Dermis blood vessel endothelial cell (primary cell): ENCODE measurements at places on chromosomes 1 and 21. TPM values are rescaled to one million over a fixed set of nuclear protein-coding genes. Genes with fewer than 3 reads are reported as not detected.
A peak's percentile ranks its signal among the peaks of the same experiment; 100 is the strongest.

The ATP1A4 gene
- not detected in 2 replicates for total RNA-seq

- peak; percentile 100 for DNase-seq
These were observed 7.3 kb downstream of the F11R start for GRCh38 chr1:161013488-161014230.

The SASS6 gene
- total RNA-seq = 3.2 and 5.9 TPM in 2 replicates

The ERG gene
- 88.8 and 98.8 TPM in 2 replicates for total RNA-seq

DNA sequence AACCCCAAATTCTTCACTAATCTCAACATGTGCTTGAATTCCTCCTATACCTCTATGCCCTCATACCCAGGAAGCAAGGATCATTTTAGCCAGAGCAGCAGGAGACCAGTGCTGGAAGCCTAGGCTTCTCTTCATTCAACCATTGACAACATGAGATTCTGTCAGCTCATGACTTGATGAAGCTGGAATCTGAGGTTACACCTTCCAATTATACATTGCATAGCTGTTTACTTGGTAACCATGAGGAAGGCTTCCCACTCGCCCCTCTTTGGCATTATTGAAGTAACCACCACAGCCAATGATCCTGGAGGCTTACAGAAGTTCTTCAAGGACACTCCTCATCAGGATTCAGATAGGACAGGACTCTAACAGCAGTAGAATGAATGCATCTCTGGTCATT, 160.3 kb downstream of the TPR start:
- DNase-seq = no peak

DNA sequence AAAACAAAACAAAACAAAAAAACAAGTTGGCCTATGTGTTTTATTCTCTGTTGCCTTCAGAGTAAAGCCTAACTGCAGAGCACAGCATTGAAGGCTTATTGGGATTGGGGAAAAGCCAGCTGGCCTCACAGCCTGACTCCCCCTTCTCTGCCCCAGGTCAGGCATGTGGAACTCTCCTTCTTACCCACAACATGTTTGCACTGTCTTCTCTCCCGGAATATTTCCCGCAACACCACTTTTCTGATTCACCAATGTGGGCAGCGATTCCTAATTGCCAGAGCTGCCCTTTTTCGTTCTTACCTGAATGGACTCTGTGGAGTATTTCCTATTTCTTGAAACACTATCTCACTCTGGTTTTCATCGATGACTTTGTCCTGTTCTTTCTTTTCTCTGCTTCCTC, 2.8 kb upstream of the TARBP1 start:
- no peak for DNase-seq

The YY1AP1 gene
- total RNA-seq = 44.9 and 66.9 TPM in 2 replicates

DNA sequence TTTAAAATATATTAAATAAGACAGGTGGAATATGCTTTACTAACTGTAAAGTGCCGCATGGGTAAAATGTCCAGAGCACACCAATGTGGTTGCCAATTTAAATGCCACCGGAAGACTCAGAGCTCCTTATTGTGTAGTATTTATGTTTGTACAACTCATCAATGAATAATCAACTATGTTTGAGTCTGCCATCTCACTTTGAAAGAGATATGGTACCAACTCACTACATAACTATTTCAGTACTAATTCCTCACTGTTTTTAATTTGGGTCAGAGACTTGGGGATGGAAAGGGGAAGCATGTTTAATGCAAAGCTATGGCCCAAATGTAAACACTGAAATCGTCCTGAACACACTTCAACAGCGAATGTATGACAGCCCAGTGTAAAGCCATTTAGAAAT, 144.8 kb downstream of the NR5A2 start:
- DNase-seq = no peak

DNA sequence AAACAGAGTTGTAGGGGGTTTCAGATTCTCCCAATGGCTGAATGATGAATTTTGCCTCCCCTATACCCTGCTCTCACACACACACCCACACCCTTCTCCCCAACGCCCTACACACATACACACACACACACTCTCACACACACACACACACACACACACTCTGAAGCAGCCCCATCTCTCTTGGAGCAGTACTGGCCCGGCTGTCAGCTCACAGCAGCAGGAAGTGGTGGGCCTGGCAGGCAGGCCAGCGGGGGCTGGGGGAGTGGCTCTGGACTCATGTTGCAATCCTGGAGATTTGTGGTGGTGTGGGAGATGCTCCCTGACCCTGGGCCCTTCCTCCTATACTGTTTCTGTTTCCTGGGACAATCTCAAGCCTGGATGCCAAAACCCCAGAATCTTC, 2.2 kb downstream of the IKBKE start:
- DNase-seq = peak; percentile 44

- DNase-seq = no peak
These were observed 5.5 kb downstream of the RCAN1 start for GRCh38 chr21:34609244-34609932.

DNA sequence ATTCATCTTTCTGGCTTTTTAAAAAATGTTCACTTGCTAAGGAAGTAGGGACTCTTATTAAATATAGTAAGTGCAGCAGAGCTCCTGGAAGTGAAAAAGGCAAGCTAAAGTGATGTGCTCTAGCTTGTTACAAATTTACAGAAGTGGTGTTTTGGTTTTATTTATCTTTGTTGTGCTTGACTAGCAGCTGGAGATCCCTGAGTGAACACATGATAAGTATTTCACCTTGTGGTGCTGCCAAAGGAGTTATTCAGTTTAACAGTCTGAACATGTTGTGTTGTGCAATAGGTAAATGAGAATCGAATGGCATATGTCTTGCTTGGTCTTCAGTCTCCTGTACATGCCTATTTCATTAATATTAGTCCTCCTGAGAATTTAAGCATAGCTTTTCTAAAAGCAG, 315.7 kb downstream of the TPR start:
- DNase-seq = no peak

The SZRD1 gene
- total RNA-seq = 23.5 and 48.7 TPM in 2 replicates

DNA sequence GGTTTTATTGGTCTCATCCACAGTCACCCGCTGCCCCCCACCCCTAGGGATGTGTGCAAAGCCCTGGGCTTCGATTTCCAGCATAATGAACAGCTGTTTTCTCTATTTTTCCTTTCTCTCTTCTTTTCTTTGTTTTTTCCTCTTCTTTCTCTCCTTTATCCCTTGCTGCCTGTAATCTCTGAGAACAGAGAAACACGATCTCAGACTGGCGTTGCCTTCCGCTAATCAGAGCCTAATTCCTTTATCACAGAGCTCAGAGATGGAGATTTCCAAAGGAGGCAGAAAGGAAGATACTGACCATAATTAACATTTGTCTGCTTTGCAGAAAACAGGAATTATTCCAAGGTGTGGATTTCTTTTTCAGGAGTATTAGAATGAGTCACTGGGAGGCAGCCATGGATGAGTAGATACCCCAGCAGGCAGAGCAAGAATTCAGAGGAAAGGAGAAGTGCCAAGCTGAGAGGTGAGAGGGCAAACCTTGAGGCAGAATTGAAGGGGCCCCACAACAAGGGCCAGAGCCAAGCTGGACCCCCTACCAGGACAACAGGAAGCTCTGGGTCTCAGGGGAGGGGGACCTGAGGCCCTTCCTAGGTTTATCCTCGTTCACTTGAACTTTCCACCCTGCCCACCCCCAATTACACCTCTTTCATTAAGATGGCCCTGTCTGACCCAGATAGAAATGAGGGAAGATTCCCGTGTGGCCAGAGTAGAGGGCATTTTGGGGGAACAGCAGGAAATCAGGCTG, 33.3 kb downstream of the MATN1 start:
- DNase-seq = no peak

DNA sequence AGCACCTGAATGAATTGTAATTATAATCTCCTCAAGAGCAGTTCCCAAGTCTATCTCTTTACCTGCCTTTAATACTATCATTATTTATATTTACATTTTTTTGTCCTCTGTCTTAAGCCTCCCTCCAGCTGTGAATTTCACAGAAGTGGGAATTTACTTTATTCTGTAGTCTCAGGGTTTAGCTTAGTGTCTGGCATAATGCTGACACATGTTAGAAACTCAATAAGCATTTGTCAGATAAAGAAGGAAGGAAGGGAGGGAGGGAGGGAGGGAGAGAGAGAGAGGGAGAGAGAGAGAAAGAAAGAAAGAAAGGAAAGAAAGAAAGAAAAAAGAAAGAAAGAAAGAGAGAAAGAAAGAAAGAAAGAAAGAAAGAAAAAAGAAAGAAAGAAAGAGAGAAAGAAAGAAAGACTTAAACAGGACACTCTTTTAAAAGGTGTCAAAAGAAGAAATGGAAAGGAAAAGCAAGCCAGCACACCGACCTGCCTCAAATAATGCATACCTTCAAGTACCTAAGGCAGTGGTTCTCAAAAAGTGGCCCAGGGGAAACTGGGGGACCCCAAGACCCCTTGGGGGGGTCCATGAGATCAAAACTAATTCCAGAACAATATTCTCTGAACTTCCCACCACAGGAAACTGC, 1.8 kb upstream of the PGLYRP4 start:
- DNase-seq = no peak

- no peak for DNase-seq
These were observed 285.5 kb downstream of the LRRC40 start for GRCh38 chr1:69919922-69920273.

GRCh38 chr1:32180186-32181060, 948 bp downstream of the TXLNA start:
- DNase-seq = peak; percentile 56

- DNase-seq = no peak
These were observed 11.9 kb upstream of the VAV3 start for GRCh38 chr1:107976836-107977235.

GRCh38 chr1:174406421-174406820, 41.3 kb upstream of the GPR52 start:
- no peak for DNase-seq

GRCh38 chr1:60762176-60762575, 320.2 kb upstream of the NFIA start:
- peak; percentile 70 for DNase-seq

GRCh38 chr1:109040627-109040988, 1.3 kb downstream of the WDR47 start:
- DNase-seq = no peak

GRCh38 chr1:37926038-37926924, 20.6 kb downstream of the INPP5B start:
- DNase-seq = no peak

The NHLH2 gene
- total RNA-seq = not detected in 2 replicates

DNA sequence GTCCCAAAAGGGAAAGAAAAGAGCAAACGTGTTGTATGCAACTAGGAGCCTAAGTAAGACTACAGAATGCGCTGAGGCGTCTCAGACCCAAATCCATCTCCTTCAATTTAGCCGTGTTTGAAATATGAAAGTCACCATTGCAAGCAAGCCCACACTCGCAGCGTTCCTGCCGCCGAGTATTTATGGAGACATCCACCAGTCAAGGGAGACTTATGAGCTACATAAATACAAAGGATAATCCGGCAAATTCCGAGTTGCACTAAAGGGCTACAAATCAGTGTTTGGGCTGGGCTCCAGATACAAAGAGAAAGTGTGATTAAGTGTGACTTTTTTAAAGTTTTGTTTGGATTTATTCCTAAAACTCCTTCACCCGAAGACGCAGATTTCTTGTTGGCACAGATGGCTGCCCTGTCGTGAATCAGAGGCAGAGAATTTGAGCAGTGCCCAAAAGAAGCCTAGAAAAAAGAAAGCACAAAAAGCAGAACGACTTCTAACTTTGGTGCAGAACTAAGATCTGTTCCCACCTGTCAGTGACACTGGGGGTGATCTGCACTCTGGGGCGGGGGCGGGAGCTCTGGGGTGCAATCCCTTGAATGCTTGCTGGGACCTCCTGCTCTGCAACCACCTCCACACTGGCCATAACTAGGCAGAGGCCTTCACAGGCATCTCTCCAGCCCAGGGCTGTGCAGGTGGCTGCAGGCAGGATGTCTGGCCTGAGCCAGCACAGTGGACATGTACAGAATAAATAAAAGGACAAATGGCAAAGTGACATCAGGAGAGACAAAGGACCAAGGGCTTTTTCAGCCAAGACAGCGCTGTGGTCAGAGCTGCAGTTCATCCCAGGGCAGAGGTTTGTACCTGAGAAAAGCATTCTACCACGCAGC, 489.7 kb downstream of the NPHP4 start:
- DNase-seq = no peak

- DNase-seq = peak; percentile 5
These were observed 56.0 kb downstream of the TTLL7 start for GRCh38 chr1:83942914-83943313.

The PROK1 gene
- 0.09 TPM in 1 of 2 replicates, not detected in the other for total RNA-seq

GRCh38 chr21:14824126-14824525, 240.7 kb downstream of the NRIP1 start:
- DNase-seq = no peak

The EDN2 gene
- 0.17 TPM in 1 of 2 replicates, not detected in the other for total RNA-seq

DNA sequence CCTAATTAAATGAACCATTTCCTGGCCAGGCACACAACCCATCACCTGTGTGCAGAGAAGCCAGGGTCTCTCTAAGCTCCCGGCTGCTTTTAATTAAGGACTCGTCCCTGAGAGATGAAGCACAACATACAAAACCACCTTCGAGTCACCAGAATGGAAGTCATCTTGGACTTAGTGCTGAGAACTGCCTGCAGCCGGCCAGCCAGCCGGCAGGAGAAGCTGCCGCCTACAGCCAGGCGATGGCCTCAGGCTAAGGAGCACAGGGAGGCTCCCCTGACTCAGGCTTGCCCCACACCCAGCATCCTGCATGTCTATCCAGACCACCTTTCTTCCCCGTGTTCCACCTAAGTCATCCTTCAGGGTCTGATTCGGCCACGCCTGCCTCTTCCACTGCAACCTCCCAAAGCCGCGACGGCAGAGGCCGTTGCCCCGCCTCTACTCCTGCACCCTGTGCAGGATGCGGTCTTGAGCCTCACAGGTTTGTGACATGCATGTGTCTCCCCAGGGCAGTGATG, 83.6 kb downstream of the SLC66A1 start:
- no peak for DNase-seq

GRCh38 chr1:200919386-200919785, 24.7 kb downstream of the INAVA start:
- no peak for DNase-seq

- no peak for DNase-seq
These were observed 152.4 kb downstream of the RWDD3 start for GRCh38 chr1:95386371-95386770.

GRCh38 chr1:52544665-52545525, 8.0 kb downstream of the TUT4 start:
- no peak for DNase-seq

DNA sequence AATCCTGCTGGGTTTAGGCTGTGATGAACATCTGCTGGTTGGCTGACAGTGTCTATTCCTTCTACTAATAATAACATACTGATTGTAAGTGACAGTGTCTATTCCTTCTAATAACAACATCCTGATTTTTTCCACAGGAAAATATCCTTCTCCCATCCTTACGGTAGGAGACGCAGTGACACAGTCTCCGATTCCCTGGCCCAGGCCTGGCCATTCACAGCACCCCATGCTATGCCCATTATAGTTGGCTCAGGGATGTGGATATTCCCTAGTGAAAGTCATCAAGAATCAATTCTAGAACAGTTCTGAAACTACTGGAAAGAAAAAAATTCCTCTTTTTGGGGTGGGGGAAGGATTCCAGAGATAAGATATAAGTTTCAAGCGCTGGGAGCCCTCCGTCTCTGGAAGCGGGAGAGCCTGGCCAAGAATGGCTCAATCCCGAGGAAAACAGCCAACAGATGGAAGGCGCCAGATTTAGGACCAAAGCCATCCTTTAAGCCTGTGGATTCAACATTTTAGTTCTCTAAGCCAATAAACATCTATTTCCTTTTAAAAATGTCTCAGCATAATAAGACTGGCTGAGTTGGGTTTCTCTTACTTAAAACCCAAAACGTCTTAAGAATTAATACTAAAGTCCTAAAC, 88.6 kb downstream of the GPATCH2 start:
- DNase-seq = no peak
